ENCODE measurements at places on chromosomes 1 and 21. TPM values are rescaled to one million over a fixed set of nuclear protein-coding genes. Genes with fewer than 3 reads are reported as not detected.

- no peak for DNase-seq
Observed at GRCh38 chr1:116772648-116773045, 18.4 kb downstream of the CD2 start.

GRCh38 chr1:181947441-181947840 lies 114.1 kb downstream of the ZNF648 start:
- DNase-seq: no peak

- no peak for DNase-seq
Observed at GRCh38 chr1:119703666-119704450, 7.9 kb upstream of the PHGDH start.

DNA sequence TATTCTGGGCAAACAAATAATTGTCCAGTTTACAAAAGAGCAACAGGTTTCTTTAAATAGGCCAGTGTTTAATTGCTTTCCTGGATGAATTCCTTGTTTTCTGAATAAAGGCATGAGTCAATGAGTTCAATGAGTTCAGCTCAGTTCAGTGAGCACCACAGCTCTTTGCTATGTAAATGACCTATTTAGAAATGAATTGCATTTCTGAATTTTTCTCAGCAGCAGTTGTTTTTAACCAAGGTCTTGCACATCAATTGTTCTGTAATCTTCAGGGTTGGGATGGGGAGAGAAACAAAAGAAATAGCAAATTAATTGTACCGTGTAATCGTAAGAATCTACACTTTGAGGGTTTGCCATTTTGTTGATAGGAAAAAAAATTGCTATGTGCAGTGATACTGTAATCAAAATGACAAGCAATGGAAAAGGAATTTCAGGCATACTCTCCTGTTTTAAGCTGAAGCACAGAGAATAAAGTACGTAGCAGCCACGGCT lies 45.7 kb downstream of the MIS18A start:
- no peak for DNase-seq

The KRTAP12-1 gene
- not detected for total RNA-seq

The PPP1R12B gene
- total RNA-seq: 5.9 TPM
